Pons (tissue), 1 donor: ENCODE measurements at places on chromosomes 7 and 10.
A peak's percentile ranks its signal among the peaks of the same experiment; 100 is the strongest.

DNA sequence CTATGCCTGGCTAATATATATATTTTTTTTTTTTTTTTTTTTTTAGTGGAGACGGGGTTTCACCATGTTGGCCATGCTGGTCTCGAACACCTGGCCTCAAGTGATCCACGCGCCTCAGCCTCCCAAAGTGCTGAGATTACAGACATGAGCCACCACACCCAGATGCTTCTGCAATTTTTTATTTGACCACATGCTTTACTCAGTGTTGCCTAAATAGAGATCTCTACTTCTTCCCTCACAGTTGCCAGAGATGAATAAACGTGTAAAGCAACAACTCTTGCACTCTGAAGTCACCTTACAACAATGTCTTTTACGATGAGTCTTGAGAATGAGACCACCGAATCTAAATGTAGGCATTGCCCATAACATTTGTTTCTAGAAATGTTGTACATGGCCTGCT lies 107.9 kb upstream of the FRMD4A start:
- DNase-seq: no peak

- peak; percentile 9 for DNase-seq
Observed at GRCh38 chr7:13743226-13743625, 246.2 kb downstream of the ETV1 start.

DNA sequence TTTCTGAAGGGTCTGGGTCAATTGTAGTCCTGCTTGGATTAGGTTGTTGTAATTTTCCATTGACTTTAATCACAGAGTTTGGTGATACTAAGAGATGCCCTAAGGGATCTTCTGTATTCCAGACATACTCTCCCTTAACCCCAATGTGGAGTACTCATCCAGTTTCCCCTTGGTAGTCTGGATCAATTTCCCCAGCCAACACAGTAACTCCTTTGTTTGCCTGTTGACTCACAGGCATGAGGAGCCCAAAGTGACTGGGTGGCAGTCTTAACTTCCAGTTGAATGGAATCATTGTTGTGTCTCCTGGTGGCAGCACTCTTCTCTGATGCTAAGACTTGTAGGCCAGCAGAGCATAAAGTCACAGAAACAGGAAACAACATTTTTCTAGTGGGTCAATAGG lies 41.5 kb upstream of the PIK3CG start:
- peak; percentile 11 for DNase-seq

DNA sequence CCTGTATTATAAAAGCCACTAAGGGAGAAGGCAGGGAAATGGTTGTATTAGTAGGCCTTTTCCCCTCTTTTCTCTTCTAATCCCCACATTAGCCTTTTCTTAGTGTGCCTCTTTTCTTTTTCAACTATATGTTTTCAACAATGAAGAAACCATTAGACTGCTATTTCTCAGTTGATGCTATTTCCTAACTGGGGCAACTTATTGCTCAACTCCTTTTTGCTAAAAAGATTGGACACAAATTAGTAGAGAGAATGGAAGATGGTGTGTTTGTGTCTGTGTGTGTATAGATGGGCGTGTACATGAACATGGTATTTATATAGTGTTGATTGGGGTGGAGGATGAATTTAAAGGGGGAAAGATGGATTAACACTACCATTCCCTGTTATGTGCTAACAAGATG lies 28.4 kb downstream of the TBC1D12 start:
- DNase-seq: no peak

DNA sequence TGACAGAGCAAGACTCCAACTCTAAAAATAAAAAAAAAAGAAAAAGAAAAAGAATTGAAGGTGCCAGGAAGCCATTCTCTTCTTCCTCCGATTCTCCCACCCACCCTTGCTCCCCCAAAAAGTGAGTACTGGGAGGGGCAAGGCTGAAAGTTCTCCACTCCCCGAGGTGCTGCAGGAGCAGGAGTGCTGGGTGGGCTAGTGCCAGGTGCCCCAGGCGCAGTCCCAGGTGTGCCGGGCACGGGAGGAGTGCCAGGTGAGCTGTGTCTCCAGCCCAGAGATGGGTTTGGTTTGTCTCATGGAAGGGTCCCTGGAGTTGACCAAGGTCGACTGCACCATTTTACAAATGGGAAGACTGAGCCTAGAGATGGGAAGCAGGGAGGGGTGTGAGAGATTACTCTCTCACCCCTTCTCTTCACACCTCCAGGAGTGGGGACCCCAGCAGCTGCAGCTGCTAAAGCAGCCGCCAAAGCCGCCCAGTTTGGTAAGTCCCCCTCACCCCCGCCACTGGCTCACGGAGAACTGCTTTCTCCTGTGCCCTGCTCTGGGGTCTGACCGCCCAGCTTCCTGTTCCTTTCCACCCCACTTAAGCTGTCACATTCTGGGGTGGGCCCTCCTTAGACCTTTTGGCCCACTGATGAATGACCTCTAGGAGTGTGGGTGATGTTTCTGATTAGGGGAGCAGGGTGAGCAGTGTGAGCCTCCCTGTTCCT lies 26.2 kb upstream of the LIMK1 start:
- no peak for DNase-seq

GRCh38 chr10:14356921-14357320 lies 26.2 kb upstream of the FRMD4A start:
- DNase-seq: no peak

GRCh38 chr10:97896756-97897358 lies 47.2 kb downstream of the GOLGA7B start:
- no peak for DNase-seq

GRCh38 chr7:1693419-1693990 lies 23.4 kb downstream of the ELFN1 start:
- no peak for DNase-seq

DNA sequence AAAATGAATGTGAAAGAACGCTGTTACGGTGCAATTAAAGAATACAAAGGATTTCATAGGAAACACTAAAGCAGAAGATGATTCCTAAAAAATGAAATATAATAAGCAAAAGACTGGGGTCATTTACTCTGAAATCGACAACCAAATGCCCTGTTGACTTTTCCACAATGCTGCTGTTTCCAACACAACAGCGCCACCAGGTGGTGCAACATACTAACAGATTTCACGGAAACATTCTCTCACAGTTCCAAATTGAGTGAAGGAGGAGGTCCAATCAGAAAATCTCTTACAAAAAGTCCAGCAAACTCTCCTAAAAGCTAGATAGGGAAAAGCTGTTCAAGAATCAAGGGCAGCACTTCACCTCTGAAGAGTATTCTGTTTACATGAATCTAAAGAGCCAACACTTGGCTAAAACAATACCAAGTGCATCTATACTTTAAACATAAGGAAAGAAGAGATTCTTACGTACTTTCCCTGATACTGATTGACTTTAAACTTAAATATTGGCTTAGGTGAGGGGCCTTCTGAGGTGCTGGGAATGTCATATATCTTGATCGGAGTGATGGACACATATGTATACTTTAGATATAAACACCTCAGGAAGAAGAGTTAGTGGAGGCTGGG lies 55.9 kb downstream of the UPF2 start:
- peak; percentile 82 for DNase-seq

- DNase-seq: peak; percentile 19
Observed at GRCh38 chr10:127854769-127855590, 37.8 kb downstream of the CLRN3 start.

DNA sequence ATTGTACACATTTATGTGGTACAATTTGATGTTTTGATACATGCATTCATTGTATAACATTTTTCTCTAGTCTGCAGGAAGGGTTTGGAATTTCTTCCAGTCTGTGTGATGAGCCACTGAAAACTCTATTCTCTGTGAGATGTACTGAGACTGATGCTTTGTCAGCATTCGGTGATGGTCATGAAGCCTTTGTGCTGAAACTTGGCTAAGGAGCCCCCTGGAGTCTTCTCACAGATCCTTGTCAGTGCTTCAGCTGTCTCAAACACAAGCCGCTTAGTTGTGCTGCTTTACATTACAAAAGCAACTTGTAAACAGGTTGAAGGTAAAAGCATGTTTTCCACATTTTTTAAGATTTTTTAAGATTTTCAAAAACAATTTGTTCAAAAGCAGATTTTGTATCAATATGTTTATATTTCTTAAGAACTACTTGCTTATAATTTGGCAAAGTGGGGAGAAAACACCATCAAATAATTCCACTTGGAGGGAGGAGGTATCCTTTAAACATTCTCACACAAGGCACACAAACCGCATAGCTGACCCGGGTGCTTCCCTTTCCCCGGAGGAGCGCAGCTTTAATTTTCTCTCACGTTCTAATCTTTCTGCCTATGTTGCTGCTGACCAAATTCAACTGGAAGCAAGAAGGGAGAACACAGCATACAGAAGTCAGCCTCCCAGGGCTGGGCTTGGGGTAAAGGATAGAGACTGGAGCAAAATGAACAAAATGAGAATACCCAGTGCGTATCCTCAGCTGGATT lies 249.8 kb upstream of the VSTM2A start:
- DNase-seq: peak; percentile 5

GRCh38 chr7:100372256-100372655 lies 1.0 kb upstream of the PILRA start:
- DNase-seq: peak; percentile 35

- peak; percentile 45 for DNase-seq
Observed at GRCh38 chr7:44633254-44634186, 27.1 kb downstream of the OGDH start.

DNA sequence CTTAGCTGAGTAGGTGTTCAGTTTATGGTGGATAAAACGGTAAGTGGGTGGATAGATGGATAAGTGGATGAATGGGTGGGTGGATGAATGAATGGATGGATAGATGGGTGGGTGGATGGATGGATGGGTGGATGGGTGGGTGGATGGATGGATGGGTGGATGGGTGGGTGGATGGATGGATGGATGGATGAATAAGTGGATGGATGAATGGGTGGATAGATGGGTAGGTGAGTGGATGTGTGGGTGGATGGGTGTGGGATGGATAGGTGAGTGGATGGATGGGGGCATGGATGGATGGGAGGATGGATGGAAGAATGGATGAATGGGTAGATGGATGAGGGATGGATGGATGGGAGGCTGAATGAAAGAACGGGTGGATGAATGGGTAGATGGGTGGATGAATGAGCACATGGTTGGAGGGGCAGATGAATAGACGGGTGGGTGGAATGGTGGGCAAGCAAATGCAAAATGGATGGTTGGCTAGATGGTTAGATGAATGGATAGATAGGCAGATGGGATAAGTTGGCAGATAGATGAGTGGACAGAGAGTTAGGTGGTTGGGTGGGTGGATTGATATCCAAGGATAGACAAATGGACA lies 25.7 kb downstream of the ELN start:
- DNase-seq: no peak

- no peak for DNase-seq
Observed at GRCh38 chr10:73407495-73407894, 6.4 kb downstream of the ANXA7 start.

DNA sequence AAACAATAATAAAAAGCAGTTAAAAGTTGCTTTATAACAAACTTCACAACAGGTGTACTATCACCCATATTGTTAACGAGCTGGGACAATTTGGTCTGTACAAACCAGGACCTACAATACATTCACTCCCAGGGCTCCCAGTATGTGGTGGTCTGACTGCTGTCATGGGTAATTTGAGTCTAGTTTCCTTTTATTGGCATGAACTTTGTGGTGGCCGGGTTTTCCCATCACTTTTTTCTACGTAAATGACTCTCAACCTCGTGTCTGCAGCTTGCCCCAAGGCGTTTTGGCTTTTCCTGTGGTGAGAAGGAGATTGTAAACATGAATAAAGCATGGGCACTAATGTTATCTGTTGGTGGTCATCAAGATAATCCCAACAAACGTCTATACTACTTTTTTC lies 118.7 kb upstream of the CDK6 start:
- DNase-seq: no peak

DNA sequence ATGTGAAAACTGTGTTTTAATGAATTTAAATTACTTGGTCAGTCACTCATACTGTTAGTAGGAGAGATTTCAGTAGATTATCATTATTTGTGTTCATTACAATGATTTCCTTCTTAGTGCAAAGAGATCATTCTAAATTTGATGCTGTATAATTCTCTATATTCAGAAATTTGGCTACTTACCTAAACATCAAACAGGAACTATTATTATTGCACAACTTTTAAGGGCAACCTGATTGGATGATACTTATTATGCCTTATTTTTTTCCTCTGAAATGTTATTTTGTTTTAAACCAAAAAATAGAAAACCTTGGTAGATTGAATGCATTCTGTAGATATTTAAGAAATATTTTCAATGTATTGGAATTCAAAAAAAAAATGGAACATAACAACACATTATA lies 436.4 kb upstream of the PCDH15 start:
- no peak for DNase-seq

DNA sequence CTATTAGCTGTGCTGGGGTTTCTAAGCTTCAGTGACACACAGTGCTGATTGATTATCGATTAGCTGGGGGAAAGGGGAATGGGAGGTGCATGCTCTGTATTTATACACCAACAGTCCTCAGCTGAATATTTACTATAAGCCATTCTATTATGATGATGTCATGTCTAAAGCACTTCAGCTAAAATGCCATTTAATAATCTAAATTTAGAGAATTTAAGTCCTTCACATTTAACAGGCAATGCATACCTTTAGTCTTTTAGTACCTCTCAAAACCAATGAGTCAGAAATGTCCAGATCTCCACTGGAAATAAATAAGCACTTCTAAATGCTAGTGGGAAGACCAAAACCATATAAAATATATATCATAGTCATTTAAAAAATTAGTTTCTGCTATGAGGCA lies 24.6 kb downstream of the RPP38 start:
- no peak for DNase-seq

- no peak for DNase-seq
Observed at GRCh38 chr10:43913676-43914235, 265.1 kb upstream of the ZNF32 start.

GRCh38 chr7:139034855-139035585 lies 822 bp downstream of the ZC3HAV1L start:
- DNase-seq: no peak

DNA sequence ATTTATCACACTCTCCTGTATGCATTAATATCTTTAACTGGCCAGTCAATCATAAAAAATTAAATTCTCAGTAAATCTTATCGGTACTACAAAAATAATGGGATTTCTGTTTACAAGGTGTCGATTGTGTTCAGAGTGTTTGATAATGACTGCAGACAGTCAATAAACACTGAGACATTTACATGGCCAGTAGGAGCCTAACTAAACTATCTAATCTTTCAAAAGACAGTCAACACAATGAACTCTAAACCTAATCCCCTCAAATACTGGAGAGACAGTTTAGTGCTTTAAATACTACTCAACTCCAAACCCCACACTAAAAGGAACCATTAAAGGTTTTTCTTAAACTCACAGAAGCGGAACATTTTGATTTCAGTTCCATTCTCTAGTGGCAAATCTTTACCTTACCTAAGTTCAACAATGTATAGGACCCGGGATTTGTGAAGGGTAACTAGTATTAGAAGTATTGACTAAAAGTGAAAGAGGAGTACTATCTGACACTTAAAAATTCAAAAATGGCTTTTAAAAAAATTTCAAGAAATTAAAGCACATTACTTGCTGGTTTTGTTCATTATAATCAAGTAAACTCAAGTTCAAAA lies 37.3 kb upstream of the EXOC6 start:
- DNase-seq: no peak
